Fibroblast of lung (primary cell): ENCODE measurements at places on chromosomes 5 and 9.

DNA sequence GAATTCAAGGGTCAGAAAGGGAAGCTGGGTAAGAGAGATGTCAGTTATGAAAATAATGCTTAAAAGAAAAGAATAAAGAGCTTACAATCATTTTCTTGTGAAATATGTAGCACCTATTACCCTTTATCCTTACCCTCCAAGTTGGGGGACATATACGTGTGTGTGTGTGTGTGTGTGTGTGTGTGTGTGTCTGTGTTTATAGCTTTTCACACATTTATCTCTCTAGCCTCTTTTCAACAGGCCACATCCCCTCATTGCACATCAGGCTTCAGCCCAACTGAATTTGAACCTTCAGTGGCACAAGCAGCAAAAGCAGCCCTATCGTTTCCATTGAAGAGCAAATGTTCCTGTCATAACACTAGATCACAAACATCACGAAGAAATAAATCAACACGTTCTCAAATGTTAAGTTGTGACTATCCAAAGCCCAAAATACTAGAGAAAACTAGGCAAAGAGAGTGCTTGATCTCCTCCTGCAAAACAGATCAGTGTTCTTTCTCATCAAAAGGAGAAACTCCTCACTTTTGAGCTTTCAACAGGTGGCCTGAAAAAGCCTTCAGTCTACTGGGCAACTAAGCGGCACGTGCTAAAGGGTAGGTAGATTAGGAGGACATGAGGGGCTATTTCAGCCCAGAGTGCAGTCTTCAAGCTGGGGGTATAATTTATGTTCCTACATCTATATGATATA lies 416.4 kb downstream of the EFNA5 start:
- H3K4me1 ChIP-seq: no peaks in the 10 kb centered on the region
- no peak overlapping the region for H3K27ac ChIP-seq
- H3K4me3 ChIP-seq: no peak overlapping the region
- H3K27me3 ChIP-seq: no peaks in the 10 kb centered on the region

- no peak overlapping the region for H3K27ac ChIP-seq
- H3K4me1 ChIP-seq: no peaks in the 10 kb centered on the region
- no peak overlapping the region for H3K4me3 ChIP-seq
- no peak for DNase-seq
Measured at GRCh38 chr5:1007221-1007680, 1.4 kb upstream of the NKD2 start.

GRCh38 chr5:130104895-130105688 lies 200.8 kb downstream of the CHSY3 start:
- H3K4me3 ChIP-seq: no peak overlapping the region
- no peaks in the 10 kb centered on the region for H3K4me1 ChIP-seq
- no peaks in the 10 kb centered on the region for H3K27me3 ChIP-seq
- no peaks in the 10 kb centered on the region for H3K36me3 ChIP-seq
- no peak overlapping the region for H3K27ac ChIP-seq

- H3K4me3 ChIP-seq: no peak overlapping the region
- H3K27ac ChIP-seq: no peak overlapping the region
- H3K4me1 ChIP-seq: no peaks in the 10 kb centered on the region
Measured at GRCh38 chr5:80995908-80996307, 35.7 kb downstream of the RASGRF2 start.

DNA sequence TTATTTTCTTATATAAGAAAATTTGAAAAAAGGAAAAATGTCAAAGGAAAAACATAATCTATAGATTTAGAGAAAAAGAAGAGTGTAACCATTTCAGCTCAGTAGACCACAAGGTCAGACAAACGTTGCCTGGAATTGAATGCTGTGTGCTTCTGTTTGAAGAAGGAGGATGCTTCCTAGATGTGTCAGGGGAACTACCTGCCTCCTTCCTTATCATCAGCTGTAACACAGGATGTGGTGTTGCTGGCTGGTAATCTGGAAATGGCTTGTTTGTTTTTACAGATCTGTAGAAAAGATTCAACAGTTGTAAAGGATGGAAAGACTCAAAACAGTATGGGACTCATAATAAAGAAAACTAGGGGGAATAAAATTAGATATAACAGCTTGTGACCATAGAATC lies 160.7 kb upstream of the MEF2C start:
- H3K27ac ChIP-seq: no peak overlapping the region
- H3K36me3 ChIP-seq: no peaks in the 10 kb centered on the region
- H3K4me3 ChIP-seq: no peak overlapping the region
- no peaks in the 10 kb centered on the region for H3K27me3 ChIP-seq
- H3K4me1 ChIP-seq: no peaks in the 10 kb centered on the region

DNA sequence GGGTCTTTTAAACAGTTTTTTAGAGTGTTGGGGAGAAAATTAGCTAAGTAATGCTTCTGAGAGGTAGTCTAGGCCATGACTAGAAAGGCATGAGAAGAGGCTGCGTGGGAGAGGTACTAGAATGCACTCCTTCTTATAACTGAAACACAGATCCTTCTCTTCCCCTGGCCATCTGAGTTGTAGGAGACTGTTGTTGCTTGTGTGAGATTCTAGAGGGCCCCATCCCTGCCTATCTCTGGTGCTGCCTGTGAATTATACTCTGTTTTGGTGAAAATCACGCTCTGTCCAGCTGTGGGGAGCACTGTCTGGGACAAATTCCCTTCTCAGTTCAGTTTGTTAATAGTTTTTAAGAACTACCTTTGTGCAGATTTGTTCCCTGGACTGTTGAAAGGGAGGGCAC lies 37.5 kb downstream of the MAP1B start:
- H3K27ac ChIP-seq: no peak overlapping the region
- no peaks in the 10 kb centered on the region for H3K27me3 ChIP-seq
- peaks cover 18% of the 10 kb centered on the region for H3K4me1 ChIP-seq
- H3K36me3 ChIP-seq: peaks cover 11% of the 10 kb centered on the region

DNA sequence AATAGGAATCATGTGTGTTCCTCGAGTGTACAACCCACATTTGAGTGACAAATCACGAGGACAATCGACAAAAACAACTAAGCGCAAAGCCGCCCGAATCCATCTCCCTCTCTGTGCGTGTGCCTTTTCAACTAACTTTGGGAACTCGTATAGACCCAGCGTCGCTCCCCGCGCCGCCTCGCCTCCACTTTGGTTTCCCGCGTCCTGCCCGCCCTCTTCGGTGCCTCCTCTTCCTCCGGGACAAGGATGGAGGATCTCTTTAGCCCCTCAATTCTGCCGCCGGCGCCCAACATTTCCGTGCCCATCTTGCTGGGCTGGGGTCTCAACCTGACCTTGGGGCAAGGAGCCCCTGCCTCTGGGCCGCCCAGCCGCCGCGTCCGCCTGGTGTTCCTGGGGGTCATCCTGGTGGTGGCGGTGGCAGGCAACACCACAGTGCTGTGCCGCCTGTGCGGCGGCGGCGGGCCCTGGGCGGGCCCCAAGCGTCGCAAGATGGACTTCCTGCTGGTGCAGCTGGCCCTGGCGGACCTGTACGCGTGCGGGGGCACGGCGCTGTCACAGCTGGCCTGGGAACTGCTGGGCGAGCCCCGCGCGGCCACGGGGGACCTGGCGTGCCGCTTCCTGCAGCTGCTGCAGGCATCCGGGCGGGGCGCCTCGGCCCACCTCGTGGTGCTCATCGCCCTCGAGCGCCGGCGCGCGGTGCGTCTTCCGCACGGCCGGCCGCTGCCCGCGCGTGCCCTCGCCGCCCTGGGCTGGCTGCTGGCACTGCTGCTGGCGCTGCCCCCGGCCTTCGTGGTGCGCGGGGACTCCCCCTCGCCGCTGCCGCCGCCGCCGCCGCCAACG lies at the start of gene GPR150:
TSS of gene GPR150 (plus strand) at position 58 of the 840 bp plus-strand sequence. CDS start at position 247, 189 bp downstream.
- no peak within 1 kb of the TSS for H3K27ac ChIP-seq
- H3K4me1 ChIP-seq: peaks cover 2% of the 10 kb centered on the region
- no peak for DNase-seq

GRCh38 chr5:91373600-91373999 lies 9.5 kb downstream of the ARRDC3 start:
- no peak for DNase-seq
- H3K27me3 ChIP-seq: no peaks in the 10 kb centered on the region
- H3K4me1 ChIP-seq: no peaks in the 10 kb centered on the region
- no peak overlapping the region for H3K4me3 ChIP-seq
- H3K36me3 ChIP-seq: peaks cover 24% of the 10 kb centered on the region
- H3K27ac ChIP-seq: no peak overlapping the region

- peak; percentile 29 for DNase-seq
- H3K4me1 ChIP-seq: no peaks in the 10 kb centered on the region
- no peak overlapping the region for H3K4me3 ChIP-seq
- H3K27me3 ChIP-seq: no peaks in the 10 kb centered on the region
- no peak overlapping the region for H3K27ac ChIP-seq
Measured at GRCh38 chr9:6305954-6306563, 22.1 kb upstream of the TPD52L3 start.

DNA sequence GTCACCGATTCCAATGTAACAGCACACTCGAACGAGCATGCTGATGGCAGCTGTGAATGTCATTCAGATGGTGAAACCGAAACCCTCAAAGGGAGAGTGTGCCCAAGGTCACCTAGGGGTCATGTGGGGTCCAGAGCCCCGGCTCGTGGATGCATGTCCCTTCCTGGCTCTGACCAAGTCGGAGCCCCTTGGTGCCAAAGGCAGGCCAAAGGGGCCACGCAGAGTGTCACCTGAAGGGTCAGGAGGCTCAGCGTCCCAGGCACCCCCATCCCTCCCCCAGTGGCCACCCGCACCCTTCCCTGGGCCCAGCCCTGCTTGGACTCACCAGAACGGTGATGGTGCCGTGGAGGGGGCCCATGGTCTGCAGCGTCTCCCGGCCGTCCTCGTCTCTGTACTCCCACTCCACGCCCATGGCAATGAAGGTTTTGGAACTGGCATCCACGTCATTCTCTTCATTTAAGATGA lies 69.5 kb downstream of the ZNF354C start:
- no peaks in the 10 kb centered on the region for H3K4me1 ChIP-seq
- peaks cover 14% of the 10 kb centered on the region for H3K36me3 ChIP-seq
- H3K4me3 ChIP-seq: no peak overlapping the region
- no peak overlapping the region for H3K27ac ChIP-seq
- no peaks in the 10 kb centered on the region for H3K27me3 ChIP-seq
- no peak for DNase-seq

- no peak overlapping the region for H3K4me3 ChIP-seq
- no peaks in the 10 kb centered on the region for H3K36me3 ChIP-seq
- no peak overlapping the region for H3K27ac ChIP-seq
- peak; percentile 5 for DNase-seq
- no peaks in the 10 kb centered on the region for H3K4me1 ChIP-seq
- no peaks in the 10 kb centered on the region for H3K27me3 ChIP-seq
Measured at GRCh38 chr5:10138395-10139057, 111.2 kb downstream of the ATPSCKMT start.

GRCh38 chr5:60972231-60972630 lies 27.2 kb downstream of the NDUFAF2 start:
- no peak overlapping the region for H3K27ac ChIP-seq
- H3K4me3 ChIP-seq: no peak overlapping the region
- H3K27me3 ChIP-seq: no peaks in the 10 kb centered on the region
- H3K4me1 ChIP-seq: no peaks in the 10 kb centered on the region

- H3K36me3 ChIP-seq: no peaks in the 10 kb centered on the region
- no peaks in the 10 kb centered on the region for H3K4me1 ChIP-seq
- DNase-seq: no peak
Measured at GRCh38 chr9:21470126-21470525, 12.0 kb downstream of the IFNE start.
